ENCODE measurements at places on chromosomes 2 and 18. TPM values are rescaled to one million over a fixed set of nuclear protein-coding genes. Genes with fewer than 3 reads are reported as not detected.

- DNase-seq: no peak
Observed at GRCh38 chr2:51105811-51106210, 73.9 kb upstream of the NRXN1 start.

DNA sequence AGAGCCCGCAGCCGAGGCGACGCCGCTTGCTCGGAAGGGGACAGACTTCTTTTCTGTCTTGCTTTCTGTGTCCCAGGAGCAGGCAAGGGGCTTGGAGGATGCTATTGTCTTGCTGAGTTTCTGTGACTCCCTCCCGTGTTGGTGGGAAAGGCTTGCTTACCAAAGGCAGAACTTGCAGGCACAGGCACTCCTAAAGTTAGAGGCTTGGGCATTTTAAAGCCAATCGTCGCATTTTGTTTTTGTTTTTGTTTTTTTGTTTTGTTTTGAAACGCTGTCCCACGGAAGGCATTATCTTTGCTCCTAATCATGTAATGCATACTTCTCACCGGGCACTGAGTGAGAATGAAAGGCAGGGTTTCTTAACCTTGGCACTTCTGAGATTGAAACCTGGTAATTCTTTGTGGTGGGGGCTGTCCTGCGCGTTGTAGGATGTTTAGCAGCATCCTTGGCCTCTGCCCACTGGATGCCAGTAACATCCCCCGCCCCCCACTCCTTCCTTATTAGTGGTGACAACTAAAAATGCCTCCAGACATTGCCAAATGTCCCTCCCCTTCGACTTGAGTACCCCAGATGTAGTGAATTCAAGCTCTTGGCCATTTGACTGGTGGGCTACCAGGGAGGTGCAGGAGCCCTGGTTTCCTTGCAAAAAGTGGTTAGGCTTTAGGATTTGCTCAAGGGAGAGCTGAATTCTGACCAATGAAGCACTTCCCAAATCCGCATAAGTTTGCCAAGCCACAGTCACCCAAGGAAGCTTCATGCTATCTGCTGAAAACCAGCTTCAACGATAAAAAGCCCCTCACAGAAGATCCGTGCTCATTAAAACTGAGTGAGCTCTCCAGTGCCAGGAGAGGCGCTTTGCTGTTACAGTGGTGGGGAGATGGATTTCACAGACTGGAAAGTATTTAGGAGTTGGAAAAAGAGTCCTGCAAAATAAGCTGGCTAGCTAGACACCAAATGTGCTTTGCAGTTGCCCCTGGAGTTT lies 1.2 kb downstream of the ANTXR1 start:
- DNase-seq: no peak

- DNase-seq: no peak
Observed at GRCh38 chr2:202114795-202115194, 41.7 kb downstream of the KIAA2012 start.

DNA sequence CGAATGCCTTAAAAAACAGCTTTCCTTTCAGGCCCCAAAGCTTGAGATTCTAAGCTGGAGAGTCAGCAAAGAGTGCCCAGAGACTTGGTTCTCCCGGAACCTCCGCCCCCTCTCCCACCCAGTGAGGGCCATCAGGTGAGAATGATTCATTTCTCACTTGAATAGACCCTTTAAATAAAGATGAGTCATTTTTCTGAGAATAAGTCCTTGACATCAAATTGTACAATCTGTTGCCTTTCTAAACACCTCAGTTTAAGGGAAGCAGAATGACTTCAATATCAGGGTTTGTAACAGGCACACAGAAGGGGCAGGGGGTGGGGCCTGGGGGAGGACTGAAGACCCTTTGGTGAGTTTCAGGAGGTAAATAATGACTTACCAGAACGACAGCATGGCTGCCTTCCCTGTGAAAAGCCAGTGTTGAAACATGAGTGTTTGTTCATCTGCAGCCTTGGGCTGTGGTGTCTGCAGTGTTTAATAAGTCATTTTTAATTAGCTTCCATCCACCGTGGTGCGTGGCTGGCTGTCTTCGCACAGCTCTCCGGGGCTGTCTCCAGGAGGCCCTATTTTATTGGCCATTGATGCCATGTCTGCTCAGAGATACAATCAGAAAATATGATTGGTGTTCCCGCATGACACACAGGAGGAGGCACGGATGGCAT lies 134.9 kb upstream of the ZNF236 start:
- DNase-seq: no peak

DNA sequence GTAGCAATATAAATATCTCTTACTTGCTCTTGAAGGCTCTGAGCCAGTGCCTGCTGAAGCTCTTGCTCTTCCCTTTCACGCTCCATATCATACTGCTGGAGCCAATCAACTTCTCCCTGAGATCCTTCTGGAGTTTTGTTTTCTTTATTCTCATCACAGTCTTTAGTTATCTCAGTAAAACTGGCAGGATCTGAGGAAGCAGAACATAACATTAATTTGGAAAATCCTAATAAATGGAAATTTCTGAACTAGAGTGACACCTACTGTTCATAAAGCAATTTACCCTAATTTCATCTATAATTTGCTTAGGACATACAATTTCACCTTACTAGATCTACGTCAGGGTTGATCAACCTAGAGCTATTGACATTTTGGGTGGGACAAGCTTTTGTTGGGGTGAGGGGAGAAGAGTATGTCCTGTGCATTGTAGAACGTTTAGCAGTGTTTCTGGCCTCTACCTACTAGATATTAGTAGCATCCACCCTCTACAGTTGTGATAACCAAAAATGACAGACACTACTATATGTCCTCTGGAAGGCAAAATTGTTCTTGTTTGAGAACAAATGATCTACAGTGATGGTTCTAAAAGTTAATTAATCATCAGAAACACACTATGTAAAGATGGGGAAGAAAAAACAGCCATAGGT lies 47.2 kb downstream of the VIL1 start:
- DNase-seq: no peak

DNA sequence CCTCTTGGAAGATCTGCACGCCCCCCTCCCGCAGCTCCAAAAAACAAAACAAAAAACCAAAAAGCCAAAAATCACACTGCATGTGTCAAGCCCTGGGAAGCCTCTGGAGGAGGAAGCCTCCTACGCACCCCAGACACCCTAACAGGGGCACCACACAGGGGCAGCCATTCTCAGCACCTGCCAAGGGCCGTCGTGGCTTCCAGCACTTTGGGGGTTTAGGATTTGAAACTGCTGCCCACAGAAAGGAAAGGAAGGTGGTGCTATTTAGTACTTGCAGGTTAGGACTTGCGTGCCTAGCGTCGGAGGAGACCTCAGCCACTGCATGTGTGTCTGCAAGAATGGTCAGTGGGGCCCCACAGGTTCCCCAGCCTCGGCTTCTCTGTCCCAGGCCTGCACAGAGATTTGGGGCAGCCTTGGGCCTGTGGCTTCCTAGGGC lies 419 bp upstream of the GPR55 start:
- peak; percentile 30 for DNase-seq

DNA sequence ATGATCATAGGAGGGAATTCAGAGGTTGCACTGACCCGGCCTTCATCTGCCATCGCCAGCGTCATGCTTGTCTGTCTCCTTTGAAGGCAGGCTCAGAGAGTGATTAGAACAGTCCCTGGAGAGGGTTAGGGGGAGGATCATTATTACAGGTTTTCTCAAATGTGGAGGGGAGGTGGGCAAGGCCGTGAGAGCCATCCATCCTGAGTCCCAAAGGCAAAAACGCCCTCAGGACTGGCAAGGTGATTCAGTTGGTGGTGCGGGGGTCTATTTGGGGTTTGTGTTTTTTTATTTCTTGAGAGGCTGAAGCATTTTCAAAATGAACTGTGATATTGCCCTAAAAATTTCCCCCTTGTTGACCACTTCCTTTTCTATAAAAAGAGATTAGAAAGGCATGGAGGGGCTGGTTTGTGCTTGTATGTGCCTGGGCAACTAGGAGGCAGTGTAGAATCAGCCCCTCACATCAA lies 39.3 kb upstream of the GYPC start:
- DNase-seq: no peak

GRCh38 chr18:75305984-75306383 lies 95.4 kb downstream of the TSHZ1 start:
- no peak for DNase-seq

- DNase-seq: no peak
Observed at GRCh38 chr2:107801498-107801897, 25.2 kb upstream of the RGPD4 start.

DNA sequence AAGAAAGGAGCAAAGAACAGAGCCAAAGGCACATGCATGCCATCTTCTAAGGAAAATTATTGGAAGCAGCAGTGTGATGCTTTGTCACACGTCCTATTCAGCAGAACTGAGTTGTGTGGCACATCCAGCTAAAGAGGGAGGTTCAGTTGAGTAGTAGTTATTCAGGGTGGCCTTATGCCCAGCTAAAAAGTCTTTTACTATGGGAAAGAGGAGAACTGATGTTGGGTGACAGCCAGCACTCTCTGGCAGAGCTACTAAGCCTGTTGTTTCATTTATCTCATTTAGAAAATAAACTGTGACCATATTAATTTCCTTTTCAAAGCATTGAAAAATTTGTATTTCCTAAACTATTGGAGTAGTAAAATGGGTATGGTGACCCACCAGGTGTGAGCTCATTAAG lies 18.5 kb downstream of the ITGA6 start:
- DNase-seq: no peak

DNA sequence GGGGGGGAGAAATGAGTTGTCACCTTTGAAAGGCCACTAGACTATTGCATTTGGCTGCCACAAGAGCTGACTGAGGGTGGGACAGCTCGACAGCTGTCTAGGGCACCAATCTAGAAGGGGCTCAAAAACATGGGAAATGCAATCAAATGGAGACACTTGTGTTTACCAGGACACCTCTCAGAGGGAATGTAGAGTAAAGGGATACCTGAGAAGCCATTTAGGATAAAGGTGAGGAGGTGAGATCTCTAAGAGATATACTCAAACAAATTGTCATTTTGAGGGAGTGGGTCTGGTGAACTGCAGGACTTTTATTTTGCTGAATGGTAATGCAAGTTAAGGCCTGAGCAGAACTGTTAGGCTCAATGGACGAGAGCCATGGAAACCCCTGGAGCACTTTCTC lies 159.8 kb downstream of the DDX1 start:
- DNase-seq: no peak

- no peak for DNase-seq
Observed at GRCh38 chr2:98486374-98486981, 41.8 kb downstream of the INPP4A start.

DNA sequence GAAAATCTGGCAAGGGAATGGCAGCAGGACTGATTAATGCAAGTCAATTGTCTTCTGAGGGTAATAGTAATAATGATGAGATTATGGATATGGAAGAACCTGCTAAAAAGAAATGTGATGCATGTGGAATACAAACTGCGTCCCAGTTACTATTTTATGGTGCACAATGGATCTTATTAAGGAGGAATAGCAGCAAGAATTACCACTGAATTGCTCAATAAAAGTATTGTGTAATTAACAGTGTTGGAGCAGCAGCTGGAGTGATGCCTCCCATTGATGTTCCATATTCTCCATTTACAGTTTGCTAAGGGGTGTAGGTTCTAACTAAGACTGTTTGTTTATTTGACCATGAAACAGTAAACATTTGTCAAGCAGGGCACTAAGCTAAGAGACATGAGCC lies 167.9 kb downstream of the HRH4 start:
- no peak for DNase-seq

Gene FAM124B
- total RNA-seq: 2.1 TPM

Gene EVX2
- total RNA-seq: not detected

Gene ACADL
- total RNA-seq: 26.8 TPM

Gene TFCP2L1
- 0.30 TPM for total RNA-seq

Gene ASB18
- total RNA-seq: not detected

Gene UGT1A10
- total RNA-seq: 0.45 TPM

Gene TUBA4B
- not detected for total RNA-seq

Gene C2orf49
- total RNA-seq: 5.2 TPM

Data from left lobe of liver (tissue), 2 donors.